Stimulated activated CD4-positive, alpha-beta T cell treated with anti-CD3 and anti-CD28 coated beads, Interleukin-4, amount 100 ng/mL, for 24 hours (primary cell): ENCODE measurements at places on chromosomes 5 and 9.
A peak's percentile ranks its signal among the peaks of the same experiment; 100 is the strongest.

- DNase-seq = no peak
These were observed 110.2 kb upstream of the LMX1B start for GRCh38 chr9:126503333-126504085.

- no peak for DNase-seq
These were observed 541.7 kb downstream of the MTRR start for GRCh38 chr5:8410618-8411017.

DNA sequence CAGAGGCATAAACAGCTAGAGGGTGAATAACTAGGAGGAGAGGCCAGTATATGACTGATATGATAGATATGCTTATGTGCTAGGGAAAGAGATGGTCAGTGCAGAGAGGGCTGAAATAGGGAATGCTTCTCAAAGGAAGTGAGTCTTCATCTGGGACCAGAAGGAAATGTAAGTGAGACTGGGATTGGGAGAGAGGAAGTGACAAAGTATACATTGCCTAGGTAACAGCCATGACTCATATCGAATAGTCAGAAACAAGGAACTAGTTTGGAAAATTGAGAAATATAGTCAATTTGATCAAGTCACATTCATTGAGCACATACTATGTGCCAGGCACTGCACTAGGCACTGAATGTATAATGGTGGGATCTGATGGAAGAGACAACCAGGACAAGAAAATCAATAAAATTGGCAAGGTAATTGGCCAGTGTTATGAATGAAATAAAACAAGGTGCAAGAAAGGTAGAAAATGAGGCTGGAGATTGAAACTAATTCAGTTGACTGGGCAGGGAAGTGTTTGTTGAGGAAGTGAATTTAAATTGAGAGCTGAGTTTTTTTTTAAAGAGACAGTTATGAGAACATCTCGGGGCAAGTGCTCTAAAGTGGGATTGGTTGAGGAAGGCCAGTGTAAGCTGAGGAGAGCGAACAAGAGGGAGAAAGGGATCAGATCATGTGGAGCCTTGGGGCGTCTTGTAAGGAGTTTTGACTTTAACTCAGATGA lies 4.3 kb downstream of the ERAP2 start:
- no peak for DNase-seq

DNA sequence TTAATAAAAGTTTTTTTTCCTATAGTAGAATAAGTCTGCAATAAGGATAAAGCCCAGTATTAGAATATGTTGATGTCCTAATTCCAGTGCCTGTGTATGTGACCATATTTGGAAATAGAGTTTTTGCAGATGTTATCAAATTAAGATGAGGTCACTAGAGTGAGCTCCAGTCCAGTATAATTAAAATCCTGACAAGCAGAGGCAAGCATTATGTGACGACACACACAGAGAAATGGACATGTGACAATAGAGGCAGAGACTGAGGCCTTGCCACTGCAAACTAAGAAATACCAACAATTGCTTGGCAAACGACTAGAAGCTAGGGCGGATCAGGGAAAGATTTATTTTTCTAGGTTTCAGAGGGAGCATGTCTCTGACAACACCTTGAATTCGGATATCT lies 216.4 kb upstream of the CYLC2 start:
- no peak for DNase-seq

GRCh38 chr5:116076496-116076895 lies 8.3 kb upstream of the COMMD10 start:
- DNase-seq = peak; percentile 33

GRCh38 chr5:15350614-15351013 lies 149.4 kb upstream of the FBXL7 start:
- no peak for DNase-seq

DNA sequence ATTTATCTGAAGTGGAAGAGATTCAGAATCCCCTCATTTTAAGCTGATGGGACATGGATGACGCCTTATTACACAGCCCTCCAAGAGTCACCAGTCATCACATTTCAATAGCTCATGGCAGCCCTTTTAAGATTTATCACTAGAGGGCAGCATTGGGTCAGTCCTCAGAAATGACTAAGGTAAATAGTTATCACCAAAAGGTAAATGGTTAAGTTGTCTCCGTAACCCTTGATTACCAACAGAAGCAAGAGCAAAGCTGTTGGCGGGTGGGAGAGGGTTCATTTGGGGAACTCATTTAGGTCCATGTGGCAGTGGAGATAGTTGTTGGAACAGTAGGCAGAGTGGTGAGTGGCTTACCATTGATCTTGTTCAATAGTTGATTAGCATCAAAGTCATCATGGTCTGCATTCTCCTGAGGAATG lies 12.0 kb upstream of the C9 start:
- peak; percentile 45 for DNase-seq

DNA sequence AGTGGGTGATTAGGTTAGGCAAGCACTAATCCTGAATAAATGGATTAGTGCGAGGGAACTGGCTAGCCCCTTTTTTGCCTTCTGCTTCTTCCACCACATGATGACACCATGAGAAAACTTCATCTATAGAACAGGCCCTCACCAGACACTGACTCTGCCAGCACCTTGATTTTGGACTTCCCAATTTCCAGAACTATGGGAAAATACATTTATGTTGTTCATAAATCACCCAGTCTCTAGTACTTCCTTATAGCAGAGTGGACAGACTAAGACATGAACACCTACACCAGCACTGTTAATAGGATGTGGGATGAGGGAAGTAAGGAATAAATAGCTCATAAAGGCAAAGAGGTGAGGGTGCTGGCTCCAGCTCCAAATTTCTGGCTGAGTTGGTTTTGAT lies 1.4 kb downstream of the ZNF622 start:
- no peak for DNase-seq

- DNase-seq = no peak
These were observed 6.6 kb upstream of the TMEFF1 start for GRCh38 chr9:100466171-100466828.

DNA sequence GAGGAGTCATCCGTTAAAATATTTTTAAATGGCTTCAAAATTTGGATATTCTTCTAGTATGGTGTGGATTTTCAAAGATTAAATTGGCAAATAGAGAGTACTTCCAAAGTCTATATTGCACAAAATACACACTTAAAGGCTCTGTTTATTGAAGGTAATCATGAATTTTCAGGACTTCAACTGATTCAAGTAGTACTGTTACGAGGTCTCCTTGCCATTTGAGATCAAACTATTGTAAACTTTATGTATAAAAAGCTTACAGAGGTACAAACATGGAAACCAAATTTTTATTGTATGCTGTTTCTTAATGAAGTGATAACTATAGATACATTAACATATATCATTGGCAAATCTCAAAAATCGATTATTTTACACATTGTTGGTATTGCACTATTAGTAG lies 2.5 kb downstream of the ERBIN start:
- DNase-seq = no peak

- DNase-seq = no peak
These were observed 5.4 kb downstream of the SLC46A2 start for GRCh38 chr9:112885324-112885723.

- DNase-seq = no peak
These were observed 25.6 kb downstream of the CARNMT1 start for GRCh38 chr9:75002422-75003023.

DNA sequence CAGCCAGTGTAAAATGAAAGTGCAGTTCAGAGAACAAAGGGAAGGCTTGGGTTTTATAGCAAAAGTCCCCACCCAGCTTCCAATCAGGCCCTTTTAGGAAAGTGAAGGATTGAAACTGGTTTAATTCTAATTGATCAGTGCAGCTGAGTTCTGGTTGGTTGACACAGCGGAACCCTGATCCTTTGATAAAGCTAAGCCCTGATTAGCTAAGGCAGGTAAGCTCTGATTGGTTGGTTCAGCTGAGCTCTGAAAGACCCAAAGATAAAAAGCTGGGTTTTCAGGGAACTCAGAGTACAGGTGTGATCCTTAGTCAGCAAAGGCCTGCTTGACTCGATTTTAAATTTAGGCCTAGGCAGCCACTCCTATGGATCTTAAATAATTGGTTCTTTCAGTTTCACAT lies 70.8 kb upstream of the PRRC1 start:
- no peak for DNase-seq

DNA sequence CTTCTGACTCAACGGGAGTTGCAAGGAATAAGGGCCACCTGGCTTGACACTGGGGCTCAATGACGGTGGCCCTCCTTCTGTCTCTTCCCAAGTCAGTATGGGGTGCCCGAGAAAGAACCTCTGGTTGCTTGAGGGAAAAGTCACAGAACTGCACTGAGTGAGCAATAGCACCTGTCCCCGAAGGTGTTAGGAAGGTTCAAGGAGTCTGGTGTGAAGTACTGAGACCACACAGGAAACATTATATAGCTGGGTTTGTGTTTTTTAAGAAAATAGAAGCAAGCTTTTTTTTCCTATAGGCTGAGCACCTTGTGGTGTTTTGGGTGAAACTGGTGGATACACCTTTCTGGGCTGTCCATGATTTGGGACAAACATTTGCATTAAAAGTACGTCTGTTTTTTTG lies 62.9 kb downstream of the SPIN1 start:
- DNase-seq = no peak

GRCh38 chr5:150644514-150644913 lies 4.1 kb downstream of the SYNPO start:
- DNase-seq = no peak

GRCh38 chr9:129111528-129112151 lies 425 bp downstream of the PTPA start:
- peak; percentile 41 for DNase-seq

- DNase-seq = no peak
These were observed 38.9 kb downstream of the PTTG1 start for GRCh38 chr5:160460377-160461049.

- DNase-seq = no peak
These were observed 249.0 kb downstream of the MLLT3 start for GRCh38 chr9:20373263-20373662.

- no peak for DNase-seq
These were observed 40.5 kb downstream of the FYB1 start for GRCh38 chr5:39178861-39179260.

GRCh38 chr9:99722877-99723276 lies 98.8 kb upstream of the NR4A3 start:
- no peak for DNase-seq

GRCh38 chr9:130894546-130894945 lies 2.1 kb downstream of the QRFP start:
- DNase-seq = no peak

DNA sequence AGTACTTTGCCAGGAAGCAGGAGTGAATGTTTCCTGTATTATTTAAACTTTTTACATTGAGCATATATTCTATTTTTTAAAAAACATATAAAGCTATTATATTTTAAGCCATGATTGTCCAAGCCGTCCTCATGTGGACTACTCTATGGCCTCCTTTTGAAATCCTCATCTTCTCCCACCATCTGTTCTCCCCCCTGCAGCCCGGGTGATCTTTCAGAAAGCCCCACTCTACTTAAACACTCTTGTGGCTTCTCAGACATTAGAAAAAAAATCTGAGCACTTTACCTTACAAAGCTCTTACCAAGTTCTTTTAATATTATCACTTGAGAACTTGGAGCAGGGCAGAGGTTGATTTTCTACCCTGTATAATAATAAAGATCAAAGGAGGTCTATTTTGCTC lies 95.4 kb downstream of the CAVIN4 start:
- no peak for DNase-seq

DNA sequence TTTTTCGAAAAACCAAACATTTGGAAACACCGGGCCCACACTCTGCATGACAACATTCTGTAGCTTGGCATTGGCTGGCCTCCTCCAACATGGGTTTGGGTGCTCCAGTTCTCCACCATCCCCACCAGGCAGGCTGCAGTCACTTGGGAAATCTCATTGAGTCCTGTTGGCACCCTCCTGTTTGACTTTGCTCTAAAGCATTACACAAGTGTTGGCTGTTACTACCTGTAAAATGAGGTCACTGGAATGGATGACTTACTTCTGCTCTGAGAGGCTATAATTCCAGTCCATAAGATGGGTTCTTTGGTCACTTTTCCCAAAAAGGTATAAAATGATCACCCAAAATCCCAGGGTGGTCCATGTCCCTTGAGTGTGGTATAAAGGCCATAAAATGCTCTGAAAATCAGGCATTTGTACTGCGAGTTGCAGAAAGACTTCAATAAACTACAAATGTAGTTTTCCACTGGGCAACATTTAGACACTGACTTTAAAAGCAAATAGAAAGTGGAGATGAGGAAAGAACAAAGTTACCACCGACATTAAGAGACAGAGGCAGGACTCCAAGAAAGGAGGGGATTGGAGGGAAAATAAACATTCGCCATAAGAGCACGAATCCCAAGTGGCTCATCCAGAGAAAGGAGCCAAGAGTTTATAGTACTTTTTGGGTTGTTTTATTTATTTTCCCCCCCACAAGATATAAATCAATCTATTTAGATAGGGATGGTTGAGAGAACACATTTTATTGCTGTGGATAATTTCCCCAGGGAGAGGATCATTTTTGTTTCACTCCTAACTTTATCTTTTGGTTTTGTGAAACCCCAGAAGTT lies 295.1 kb downstream of the TLE1 start:
- DNase-seq = no peak

DNA sequence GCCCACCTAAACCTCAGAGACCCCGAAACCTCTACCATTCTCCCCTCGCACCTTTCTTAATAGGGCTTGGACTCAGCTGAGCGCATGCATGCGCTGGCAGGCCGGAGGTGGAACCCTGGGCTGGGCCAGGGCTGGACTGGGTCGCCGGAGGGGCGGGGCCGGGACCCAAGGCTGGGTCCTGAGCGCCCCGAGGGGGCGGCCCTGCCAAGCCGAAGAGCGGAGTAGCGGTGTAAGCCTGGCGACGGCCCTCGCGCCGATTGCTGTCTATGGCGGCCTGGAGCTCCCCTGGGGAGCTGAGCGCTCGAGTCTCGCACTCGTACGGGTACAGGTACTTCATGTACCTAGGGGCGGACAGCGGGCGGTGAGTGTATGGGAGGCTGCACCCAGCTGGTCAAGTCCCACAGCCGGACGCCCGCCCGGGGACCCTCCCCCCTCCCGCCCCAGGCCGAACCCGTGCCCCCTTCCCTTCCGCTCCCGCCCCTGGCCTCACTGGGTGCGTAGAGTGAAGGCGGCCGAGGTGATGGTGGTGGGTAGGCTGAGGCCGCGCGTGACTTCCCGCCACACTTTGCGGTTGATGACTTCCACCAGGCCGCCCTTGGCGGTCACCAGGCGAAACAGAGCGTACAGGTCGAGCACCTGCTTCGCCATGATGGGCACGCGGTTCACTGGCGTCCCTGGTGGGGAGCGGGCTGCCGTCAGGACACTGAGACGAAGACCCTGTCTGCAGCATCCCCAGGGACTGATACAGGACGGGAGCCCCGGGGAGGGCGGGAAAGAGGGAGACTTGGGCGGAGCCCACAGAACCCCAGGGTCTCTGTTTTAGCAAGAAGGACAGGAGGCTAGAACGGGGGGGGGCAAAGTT lies 3.3 kb upstream of the DCTN3 start:
- DNase-seq = no peak

GRCh38 chr5:32020946-32021345 lies 153.2 kb downstream of the GOLPH3 start:
- DNase-seq = no peak
